NAMALWA (cell line): ENCODE measurements at places on chromosomes 5 and 9.

DNA sequence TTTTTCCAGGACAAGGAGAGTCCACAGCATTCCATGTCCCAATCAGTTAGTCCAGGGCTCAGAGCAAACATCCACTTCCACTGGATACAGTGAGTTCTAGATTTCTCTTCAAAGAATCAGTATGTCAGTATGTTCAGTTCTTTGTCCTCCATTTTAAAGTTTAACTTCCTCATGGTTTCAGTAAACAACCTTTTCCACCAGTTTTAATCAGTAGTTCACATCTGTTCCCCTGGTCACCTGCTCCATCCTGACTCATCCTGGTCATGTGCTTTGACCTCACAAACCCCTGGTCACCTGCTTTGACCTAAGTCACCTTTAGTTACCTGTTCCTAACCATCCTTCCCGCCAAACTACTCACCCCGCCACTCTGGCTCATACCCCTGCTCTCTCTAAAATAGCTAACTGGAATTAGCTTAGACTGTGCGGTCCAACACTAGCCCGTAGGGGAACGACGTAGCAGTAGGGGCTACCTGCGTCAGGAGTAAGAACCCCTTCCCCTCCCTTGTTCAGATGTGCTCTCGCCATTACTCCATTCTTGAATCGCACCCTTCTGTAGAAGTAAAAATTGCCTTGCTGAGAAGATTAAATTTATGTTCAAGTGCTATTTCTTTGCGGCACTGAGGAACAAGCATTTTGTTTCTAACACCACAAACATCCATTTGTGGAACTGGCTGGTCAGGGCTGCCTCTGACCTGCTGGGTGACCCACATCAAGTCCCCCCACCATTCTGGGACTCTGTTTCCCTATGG, 5.5 kb downstream of the ENG start:
- no peak for DNase-seq

DNA sequence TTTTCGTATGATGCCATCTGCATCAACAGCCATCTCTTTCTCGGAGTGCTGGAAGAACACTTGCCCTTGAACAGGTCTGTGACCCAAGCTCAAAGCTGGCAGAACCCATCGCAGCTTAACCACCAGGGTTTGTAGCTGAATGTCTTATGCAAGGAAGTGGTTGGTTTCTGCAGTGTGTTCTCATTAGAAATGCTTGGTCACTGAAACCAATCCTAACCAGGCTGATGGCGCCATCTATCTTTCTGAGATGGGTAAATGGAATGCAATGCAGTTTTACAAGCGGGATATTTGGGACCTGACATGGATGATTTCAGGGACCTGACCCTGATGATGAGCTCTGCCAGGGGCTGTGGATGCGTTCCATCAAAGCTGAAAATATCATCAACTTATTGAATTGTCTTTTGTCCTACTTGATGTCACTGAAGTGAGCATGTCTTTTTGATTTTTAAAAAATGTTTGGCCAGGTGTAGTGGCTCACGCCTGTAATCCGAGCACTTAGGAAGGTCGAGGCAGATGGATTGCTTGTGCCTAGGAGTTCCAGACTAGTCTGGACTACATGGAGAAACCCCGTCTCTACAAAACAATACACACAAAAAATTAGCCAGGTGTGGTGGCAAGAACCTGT, 28.7 kb downstream of the DMRT3 start:
- peak; percentile 86 for DNase-seq

DNA sequence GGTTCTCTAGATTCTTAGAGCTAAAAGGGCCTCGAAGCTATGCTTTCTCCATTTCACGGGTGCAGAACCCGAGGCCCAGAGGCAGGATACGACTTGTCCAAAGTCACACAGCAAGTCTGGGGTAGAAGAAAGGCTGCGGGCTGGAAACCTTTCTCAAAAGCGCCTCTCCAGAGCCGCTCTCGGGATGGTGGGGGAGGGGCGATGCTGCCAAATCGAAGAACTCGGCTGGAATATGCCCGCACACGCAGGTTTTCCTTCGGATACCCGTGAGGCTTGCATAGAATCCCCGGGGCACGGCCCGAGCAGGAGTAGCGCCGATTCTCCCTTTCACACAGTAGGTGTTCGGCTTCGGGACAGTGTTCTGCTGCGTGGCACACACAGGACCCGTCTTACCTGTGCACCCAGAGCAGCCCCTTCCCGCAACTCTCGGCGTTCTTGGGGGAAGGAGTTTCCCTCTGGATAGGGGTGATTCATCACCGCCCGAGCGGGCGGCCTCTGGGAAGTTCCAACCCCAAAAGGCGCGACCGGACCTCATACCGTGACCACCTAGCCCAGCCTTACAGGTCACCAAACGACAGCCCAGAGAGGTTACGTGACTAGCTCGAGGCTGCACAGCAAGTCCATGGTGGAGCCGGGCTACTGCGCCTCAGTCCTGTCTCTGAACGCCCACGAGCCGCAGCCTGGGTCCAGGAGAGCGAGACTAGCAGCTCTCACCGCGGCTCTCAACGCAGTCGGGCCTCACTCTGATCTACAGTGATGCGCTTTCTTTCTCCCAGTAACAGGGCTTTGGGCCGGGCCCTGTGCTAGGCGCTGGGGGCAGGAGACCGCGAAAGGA, 4.1 kb downstream of the PAX5 start:
- no peak for DNase-seq

DNA sequence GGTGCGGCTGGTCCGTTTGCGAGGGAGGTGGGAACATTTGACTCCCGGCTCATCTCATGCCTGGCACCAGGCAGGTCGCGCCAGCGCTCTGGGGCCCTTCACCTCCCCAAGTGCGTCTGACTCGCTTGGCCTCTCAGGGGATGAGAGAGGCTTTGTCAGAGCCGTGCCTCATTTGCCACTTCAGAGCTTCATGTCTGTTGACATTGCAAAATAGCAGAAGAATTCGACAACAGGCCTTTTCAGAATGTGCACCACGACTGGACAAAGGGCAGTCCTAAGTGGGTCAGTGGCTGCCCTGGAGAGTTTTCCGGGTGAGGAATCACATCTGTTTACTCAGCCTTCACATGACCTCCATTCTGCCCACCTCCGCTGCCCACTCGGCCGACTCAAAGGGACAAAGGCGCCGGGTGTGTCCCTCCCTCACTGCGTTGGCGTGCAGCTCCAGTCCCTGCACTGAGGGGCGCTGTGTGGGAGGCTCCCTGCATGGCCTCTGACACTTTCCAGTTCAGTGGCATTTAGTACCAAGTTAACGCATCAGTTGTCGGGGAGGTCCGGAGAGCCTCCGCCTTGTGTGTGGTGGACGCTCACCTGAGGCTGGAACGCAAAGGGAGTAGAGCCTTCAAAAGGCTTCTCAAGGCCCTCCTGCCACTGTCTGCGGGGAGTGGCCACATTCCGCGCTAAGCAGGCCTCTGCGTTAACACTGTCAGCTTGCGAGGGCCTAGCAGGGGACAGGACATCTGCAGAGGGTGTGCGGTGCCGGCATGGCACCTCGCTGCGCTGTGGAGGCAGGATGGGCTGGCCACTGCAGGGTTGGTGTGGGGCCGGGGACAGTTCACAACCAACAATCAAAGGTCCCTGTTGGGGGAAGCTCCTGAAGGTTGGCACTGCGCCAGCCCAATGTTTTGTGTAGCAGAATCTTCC, 171.5 kb downstream of the NXNL2 start:
- no peak for DNase-seq

GRCh38 chr5:179432547-179432946, 87.3 kb upstream of the ADAMTS2 start:
- DNase-seq = no peak
